ENCODE measurements at places on chromosomes 11 and 22.

DNA sequence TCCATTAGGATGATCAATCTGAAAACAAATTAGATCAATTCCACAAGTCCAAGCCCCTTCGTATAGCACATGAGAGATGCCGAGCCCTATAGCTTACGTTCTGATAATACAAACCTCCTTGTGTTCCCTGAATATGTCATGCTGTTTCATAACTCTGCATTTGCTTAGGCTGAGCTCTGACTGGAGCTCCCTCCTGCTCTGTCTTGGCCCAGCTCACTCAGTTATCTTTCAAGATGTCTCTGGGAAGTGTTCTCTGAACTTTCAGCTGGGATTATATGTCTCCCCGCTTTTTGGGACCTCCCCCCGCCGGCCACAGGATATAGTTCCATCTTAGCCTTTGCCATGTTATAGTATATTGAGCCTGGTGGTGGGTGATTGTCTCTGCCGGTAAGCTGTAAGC, 44.0 kb downstream of the FDX1 start:
- no peak for DNase-seq

- no peak for DNase-seq
These were observed 406.2 kb upstream of the CADM1 start for GRCh38 chr11:115910379-115910778.

DNA sequence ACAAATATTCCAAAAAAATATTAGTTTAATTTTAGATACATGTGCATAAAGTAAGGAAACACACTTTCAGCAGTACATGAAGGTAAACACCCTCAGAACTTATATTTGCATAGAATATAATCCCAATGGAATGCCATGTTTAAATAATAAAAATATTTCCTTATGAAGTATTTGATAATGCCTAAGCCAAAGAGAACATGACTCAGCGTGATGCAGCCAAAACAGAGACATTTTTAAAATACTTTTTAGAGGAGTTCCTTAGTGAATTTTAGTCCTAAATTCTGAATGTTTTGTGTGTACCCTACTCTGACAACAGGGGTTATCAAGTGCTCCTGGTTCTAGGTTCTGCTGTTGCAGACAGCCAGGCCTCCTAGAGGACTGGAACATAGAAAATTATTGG, 39.1 kb upstream of the POU2AF2 start:
- no peak for DNase-seq

DNA sequence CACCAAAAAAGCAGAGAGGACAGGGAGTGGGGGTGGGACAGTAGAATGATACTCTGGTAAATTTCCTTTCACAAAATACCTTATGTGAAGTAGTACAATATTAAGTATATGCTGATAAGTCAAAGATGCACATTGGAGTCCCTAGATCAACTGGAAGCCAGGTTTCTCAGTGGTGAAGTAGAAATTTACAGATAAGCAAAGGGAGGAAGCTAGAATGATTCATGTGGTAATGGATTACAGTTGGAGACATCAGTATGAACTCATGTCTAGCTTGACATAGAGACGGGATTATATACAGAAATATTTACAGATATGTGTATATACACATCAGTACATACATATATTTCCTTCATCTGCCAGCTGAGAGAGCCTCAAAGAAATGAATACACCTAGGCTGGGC, 21.5 kb downstream of the PLEKHB1 start:
- no peak for DNase-seq

DNA sequence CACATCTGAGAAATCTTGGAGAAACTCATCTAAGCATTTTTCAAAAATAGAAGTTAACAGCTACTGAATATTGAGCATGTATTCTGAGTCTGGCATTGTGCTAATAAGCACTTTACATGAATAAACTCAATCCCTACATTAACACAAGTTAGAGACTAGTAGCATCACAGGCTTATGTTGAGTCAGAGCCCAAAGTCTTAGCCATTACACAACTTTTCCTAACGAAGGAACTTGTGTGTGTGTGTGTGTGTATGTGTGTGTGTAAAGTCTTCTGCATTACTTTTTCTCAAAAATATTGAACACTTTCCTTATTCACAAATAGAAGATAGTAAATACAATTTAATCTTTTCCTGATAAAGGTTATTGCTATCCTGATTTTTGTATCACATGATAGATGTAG, 8.7 kb upstream of the CLPB start:
- DNase-seq: no peak

DNA sequence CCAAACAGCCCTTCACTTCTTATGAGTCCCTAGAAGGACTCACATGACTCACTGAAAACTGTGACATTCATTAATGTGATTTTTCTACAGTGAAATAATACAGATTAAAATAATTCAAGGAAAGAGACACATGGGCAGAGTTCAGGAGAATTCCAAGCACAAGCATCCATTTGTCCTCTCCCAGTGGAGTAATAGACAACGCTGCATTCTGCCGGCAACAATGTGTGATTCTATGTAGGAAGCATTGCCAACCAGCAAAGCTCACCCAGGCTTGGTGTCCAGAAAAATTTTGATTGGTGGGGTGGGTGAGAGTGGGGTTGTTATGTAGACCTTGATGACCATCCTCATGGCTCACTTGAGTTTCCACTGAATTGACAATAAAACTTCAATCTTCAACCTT, 123.9 kb downstream of the VPREB1 start:
- DNase-seq: no peak

DNA sequence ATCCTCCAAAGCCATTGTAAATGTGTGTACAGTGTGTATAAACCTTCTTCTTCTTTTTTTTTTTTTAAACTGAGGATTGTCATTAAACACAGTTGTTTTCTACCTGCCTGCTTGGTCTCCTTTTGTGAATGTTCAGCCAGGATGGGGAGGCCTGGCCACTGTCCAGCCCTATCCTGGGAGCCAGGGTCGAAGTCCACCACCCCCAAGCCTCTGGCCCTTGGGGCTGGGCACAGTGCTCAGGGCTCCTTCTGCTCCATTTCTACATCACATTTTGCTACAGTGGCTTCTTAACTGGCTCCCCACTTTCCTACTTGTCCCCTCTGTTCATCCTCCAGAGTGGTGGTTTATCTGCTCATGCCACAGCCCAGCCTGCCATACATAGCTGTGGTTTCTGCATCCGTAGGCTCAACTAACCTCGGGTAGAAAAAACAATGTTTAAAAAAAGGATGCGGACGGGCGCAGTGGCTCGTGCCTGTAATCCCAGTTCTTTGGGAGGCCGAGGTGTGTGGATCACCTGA, 2.5 kb upstream of the SMARCB1 start:
- no peak for DNase-seq

- DNase-seq: peak; percentile 85
These were observed at the start of gene MAFF for GRCh38 chr22:38201711-38202436. Gene MAFF (plus strand): TSS chr22:38201994. CDS start chr22:38213854, 11,860 bp downstream.

- DNase-seq: no peak
These were observed 3.9 kb upstream of the DPP3 start for GRCh38 chr11:66476173-66476840.

GRCh38 chr22:20131597-20131858, at the start of gene ZDHHC8:
Gene ZDHHC8 (plus strand): TSS chr22:20131804. CDS start chr22:20131948, 144 bp downstream.
- DNase-seq: peak; percentile 33

- no peak for DNase-seq
These were observed 237.3 kb downstream of the ST3GAL4 start for GRCh38 chr11:126592496-126593410.

GRCh38 chr11:26741036-26741435, 19.2 kb upstream of the SLC5A12 start:
- DNase-seq: no peak

- DNase-seq: no peak
These were observed 37.7 kb upstream of the GNB1L start for GRCh38 chr22:19892257-19892879.

DNA sequence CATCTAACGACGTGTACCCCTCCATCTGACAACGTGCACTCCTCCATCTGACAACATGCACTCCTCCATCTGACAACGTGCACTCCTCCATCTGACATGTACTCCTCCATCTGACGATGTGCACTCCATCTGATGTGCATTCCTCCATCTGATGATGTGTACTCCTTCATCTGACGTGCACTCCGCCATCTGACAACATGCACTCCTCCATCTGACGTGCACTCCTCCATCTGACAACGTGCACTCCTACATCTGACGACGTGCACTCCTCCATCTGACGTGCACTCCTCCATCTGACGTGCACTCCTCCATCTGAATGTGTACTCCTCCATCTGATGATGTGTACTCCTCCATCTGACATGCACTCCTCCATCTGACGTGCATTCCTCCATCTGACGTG, 8.0 kb upstream of the IL17REL start:
- no peak for DNase-seq

DNA sequence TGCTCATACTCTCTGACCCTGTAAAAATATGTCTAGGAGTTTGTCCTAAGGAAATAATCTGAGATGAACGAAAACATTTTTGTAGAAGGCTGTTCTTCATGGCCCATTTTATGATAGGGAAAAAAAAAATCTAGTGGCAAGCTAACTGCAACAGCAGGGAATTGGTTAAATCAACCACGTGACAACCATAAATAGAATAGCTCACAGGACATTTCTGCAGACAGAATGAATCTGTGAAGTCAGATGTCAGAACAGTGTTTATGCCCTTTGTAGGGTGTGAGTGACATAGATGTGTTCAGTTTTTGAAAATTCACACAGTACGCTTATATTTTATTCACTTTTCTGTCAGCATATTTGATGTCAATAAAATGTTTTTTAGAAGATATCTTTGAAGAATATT, 16.1 kb downstream of the ARHGAP1 start:
- no peak for DNase-seq

DNA sequence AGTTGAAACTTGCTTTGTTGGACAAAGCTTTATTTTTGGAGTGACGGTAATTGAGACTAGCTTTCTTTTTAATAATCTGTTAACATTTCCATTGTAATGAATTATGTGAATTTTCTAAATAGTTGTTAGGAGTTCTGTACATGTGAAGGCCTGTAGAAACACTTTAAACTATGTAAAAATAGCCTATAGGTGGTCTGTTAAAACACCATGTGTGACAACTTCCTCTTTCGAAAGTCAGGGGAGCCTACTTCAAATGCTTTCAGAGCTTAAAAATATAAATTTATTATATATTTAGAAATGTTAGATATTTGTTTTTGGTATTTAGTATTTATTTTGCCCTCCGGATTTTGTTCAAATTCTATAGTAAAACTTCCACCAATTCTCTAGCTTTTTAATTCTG, 28.7 kb downstream of the DDIAS start:
- no peak for DNase-seq

DNA sequence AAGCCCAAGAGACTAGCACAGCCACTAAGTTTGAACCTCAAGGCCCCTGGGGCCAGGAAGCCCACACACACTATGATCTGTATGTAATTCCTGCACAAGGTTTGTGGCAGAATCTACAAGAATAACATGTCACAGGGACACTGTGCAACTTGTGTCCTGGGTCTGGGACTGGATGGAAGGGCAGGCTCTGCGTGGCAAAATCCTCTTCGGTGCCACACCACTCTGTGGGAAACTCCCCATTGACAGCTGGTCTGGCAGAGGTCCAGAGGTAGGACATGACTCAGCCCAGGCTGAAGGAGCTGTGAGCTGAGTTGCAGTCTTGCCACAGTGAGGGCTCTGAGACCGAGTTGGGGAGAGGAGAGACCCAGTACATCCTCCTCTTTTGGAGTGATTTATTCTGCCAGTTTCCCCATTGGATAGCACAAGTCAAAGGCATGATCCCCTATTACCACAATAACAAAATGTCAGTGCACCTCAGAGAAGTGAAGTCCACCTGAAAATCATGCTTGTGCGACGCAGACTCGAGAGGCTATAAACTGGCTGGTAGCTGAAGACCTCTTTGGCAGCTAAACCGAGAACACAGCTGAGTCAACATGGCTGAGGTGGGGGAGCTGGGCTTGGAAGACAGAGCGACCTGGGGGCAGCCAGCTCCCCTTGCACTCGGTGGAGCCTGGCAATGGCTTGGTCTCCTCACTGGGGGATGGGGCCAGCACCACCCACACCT, 23.3 kb upstream of the SERPIND1 start:
- no peak for DNase-seq

GRCh38 chr11:828506-829175, 922 bp downstream of the CRACR2B start:
- no peak for DNase-seq

- DNase-seq: no peak
These were observed 1035.0 kb downstream of the TBC1D22A start for GRCh38 chr22:47797342-47797945.

DNA sequence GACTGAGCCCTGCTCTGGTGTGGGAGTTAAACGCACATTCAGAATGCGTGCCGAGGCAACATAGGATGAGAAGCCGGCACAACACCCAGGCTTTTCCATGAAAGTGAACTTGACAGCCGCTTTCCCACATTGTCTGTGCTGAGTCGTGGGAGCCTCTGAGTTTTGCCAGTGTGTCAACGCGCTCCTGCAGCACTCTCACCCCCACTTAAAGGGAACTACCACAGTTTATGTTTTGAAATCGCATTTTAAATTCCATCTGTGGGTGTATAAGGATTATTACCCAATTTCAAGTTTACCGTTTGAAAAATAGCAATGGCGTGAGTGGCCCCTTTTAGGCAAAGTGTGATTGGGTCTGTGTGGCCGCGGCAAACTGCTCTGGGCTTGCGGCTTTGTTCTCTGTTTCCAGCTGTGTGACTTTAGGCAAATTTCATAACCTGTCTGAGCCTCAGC, 81.5 kb downstream of the FBLN1 start:
- DNase-seq: no peak

- DNase-seq: no peak
These were observed 1.6 kb downstream of the FGF19 start for GRCh38 chr11:69702239-69702691.

DNA sequence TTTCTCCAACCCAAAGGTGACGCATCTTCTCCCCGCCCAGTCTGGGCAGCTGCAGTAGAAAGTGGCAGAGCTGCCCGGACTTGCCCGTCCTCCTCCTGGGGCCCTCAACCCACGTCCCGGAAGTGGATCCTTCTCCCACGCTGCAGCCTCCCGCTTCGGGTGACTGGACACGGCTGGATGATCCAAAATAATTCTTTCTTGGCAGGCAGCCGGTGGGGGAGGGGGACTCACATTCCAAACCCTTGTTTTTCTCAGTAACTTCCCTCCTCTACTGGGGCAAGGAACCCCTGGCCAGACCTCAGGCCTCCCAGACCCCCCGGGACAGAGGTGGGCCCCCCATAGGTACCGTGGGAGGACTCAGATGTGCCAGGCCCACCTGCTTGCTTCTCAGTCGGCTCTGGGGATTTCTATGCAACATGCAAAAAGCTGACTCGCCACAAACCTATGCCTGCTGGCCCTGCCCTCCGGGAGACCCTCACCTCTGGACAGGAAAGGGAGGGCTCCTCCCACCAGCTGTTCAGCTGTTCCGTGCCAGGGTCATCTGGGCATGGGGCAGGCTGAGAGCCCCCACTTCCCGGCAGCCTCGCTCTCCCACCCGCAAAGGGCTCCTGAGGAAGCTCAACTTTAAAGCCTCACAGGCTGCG, 1.4 kb downstream of the PLXNB2 start:
- DNase-seq: no peak

DNA sequence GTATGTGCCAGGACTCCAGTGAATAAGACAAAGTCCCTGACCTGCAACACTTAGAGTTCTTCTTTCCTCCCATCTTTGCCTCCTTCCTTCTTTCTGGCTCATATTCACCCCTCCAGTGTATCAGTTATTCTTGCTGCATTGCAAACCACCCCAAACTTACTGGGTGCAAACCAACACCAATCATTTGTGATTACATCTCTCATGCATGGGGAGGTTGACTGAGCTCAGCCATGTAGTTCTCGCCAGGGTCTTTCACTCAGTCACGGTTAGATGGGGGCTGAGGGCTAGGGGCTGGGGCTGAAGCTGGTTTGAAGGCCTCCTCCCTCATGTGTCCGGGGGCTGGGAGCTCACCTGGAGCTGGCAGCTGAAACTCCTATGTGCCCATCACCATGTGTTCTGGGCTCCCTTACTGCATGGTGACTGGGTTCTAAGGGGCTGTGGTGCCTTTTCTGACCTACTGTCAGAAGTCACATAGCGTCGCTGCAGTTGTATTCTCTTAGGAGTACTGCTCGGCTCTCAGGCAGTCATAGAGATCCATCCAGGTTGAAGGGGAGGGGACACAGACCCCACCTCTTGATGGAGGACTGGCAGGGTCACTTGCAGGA, 35.0 kb upstream of the CACNG2 start:
- DNase-seq: no peak

All from activated T-cell treated with anti-CD3 and anti-CD28 coated beads for 4 hours (primary cell).